ENCODE measurements at places on chromosomes 3 and 15.

GRCh38 chr15:95105229-95105628 lies 873.9 kb downstream of the MCTP2 start:
- DNase-seq = no peak

- no peak for DNase-seq
These were observed 238.1 kb downstream of the CPNE4 start for GRCh38 chr3:131796558-131797198.

- DNase-seq = no peak
These were observed 11.9 kb downstream of the HDAC11 start for GRCh38 chr3:13492048-13492447.

DNA sequence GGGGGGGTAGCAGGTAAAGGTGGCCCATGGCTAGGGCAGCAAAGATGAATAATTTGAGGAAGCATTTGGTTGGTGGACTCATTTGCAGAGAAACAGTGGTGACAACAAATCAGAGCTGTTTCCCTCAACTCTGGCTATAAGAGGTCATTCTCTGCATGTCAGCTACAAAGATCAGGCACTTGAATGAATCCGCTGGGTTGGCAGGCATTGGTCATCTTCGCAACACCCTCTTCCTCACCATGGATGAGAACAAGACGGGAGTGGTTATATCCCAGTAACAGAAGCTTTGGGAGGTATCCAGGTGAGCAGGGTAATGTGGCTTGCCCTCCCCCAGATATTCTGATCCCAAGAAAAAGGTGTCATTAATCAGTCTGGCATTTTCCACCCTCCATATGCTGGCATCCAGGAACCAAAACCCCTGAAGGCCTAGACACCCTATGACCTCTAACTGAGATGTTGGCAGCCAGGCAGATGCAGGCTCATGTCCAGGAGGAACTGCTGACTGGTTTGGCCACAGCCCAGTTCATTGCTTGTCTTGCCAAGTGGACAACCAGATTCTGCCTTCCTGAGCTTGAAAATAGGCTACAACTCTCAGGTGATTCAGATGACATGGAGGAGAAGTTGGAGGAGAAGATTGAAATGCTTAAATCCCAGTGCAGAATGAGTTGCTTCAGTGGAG lies 108.9 kb upstream of the TRIM42 start:
- DNase-seq = no peak

DNA sequence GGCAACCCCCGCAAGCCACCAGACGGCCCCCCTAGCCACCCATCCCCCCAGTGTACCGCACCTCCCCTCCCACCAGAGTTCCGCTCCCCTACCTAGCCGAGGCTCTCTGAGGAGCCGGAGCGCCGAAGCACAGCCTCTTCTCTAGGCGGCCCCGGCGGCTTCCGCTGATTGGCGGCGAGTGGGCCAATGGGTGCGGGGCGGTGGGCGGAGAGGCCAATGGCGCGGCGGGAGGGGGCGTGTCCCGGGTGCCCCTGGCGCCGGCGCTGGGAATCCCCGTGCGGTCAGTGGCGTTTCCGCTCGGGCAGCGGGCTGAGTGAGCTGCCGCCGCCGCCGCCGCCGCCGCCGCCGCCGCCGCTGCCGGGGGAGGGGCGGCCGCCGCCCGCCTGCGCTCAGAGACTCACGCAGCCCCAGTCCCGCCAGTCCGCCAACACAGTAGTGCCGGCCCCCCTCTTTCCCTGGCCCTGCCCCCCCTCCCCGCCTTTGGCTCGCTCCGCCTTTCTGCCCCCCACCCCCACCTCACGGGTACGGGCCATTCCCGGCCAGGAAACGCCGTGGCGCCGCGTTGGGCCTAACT lies at the start of gene SETD5:
SETD5 (plus strand) TSS at position 284 of the 574 bp plus-strand sequence. CDS start 31,324 bp downstream, outside the sequence.
- DNase-seq = peak; percentile 100

DNA sequence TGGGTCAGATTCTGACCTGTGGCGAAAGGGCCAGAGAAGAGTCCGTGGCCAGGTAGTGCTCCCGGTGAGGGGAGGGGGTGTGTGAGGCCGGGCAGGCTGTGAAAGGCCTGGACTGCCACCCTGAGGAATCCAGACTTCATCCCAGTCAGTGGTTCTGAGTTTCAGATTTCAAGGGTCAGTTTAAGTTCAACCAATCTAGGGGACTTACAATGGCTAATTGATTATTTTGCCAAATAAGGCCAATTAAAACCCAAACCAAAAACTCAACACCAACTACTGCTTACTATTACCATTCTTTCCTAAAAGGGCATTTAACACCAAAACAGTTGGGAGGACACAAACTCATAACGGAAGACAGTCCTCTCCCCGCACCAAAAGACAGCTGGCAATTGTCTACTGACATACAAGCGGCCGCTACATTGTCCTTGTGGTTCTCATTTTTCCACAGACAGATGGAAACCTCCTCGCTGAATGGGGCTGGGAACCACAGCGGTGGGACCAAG lies 30.5 kb downstream of the TMEM44 start:
- no peak for DNase-seq

DNA sequence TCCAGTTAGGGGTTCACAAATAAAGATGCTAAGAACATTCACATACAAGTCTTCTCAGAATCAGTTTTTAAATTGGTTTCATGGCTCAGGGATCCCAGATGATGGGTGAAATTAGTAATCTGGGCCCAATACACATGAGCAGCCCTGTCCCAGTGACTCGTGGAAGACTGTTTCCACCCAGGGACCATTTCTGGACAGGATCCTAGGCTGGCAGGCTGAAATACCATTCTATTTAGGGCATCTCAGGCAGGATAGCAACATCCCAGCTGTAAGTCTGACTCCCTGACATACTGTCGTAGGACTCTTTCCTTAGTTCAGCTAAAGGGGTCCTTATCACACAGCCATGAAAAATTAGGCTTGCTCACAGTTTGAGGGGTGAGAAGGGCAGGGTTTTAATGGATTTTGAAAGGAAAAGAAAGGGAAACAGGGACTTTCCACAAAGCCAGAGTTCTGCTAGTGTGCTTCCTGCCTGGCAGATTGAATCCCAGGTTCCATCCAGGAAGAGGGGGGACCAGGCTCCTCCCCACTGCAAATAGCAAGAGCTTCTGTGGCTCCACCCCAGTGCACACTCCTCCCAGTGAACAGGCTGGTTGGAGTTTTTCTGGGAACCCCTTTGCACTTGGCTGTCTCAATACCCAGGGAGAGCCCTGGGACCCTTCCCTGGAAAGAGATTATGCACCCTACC lies 41.3 kb upstream of the LYZL4 start:
- DNase-seq = no peak
